Ascending aorta (tissue), 2 donors: ENCODE measurements at places on chromosomes 4 and X.

DNA sequence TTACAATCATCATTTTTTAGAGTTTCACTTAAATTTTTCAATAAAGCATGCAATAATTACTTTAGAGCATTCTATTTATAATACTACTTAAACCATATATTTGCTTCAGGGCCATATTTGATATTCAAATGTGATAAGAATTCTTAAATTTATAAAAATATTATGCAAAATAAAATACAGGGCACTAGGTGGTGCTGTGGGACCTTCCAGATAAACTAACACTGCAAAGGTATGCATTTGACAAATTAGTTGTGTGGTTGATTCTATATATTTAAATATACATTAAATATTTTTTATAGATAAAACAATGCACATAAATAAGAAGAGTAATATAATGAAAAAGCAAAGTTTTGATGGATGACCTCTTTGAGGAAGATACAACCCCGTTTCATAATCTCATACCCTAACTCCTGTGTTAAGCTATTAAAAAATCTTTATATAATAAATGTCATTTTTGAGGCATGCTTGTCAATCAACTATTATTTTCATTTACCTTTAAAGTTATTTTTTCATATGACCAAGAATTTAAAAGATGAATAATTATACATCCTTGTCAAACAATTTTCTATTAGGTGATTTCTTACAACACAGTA is 128.4 kb downstream of the REELD1 start:
- no peaks in the 10 kb centered on the region for H3K27me3 ChIP-seq
- DNase-seq: no peak
- H3K4me1 ChIP-seq: no peaks in the 10 kb centered on the region
- H3K36me3 ChIP-seq: no peaks in the 10 kb centered on the region

GRCh38 chr4:61590881-61591280 is 390.8 kb downstream of the ADGRL3 start:
- no peaks in the 10 kb centered on the region for H3K4me1 ChIP-seq
- no peak overlapping the region for H3K27ac ChIP-seq
- H3K4me3 ChIP-seq: no peak overlapping the region
- H3K36me3 ChIP-seq: no peaks in the 10 kb centered on the region

- H3K4me3 ChIP-seq: no peak overlapping the region
- H3K4me1 ChIP-seq: no peaks in the 10 kb centered on the region
- H3K27ac ChIP-seq: no peak overlapping the region
Observed at GRCh38 chrX:72025236-72025770, 106.4 kb downstream of the RTL5 start.

DNA sequence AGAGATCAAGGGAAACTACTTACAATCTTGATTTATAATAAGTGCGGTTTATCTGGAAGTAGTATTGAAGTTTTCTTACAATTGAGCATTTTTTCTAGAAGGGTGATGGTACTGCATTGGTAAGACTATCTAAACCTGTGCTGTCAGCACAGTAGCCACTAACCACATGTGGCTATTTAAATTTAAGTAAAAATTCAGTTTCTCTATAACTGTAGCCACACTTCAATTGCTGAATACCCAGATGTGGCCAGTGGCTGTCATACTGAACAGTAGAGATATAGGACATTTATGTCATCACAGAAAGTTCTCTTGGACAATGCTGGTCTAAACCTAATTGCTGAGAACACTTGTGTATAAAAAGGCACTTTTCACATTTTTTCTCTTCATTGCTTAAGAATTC is 222.7 kb downstream of the CBR4 start:
- H3K4me1 ChIP-seq: peaks cover 2% of the 10 kb centered on the region
- DNase-seq: no peak
- no peaks in the 10 kb centered on the region for H3K36me3 ChIP-seq
- H3K4me3 ChIP-seq: no peak overlapping the region

- no peaks in the 10 kb centered on the region for H3K4me1 ChIP-seq
Observed at GRCh38 chr4:78766650-78767049, 9.5 kb upstream of the BMP2K start.

DNA sequence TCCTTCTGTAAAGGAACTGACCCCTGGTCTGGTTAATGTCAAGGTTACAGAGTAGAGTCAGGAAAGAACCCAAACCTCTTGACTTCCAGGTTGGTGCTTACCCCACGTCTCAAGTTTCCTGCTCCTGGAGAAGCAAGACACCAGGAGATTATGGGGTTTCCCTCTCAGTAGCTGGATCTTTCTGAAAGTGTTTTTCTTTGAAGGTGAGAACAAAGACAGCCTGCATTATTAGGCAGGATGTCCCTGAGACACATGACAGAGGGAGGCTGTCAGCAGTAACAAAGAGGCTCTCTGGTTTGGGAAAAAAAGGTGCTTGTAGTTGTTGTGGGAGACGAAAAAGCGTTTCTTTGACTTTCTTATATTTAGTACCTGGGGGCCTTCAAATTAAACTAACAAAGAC is 44.7 kb upstream of the IGFBP7 start:
- no peak overlapping the region for H3K27ac ChIP-seq
- H3K4me1 ChIP-seq: no peaks in the 10 kb centered on the region
- no peak overlapping the region for H3K4me3 ChIP-seq
- no peaks in the 10 kb centered on the region for H3K27me3 ChIP-seq
- DNase-seq: no peak

GRCh38 chr4:6953751-6954380 is 44.2 kb downstream of the TBC1D14 start:
- H3K4me3 ChIP-seq: peak overlapping the region; percentile 15
- no peaks in the 10 kb centered on the region for H3K36me3 ChIP-seq
- H3K27me3 ChIP-seq: no peaks in the 10 kb centered on the region
- DNase-seq: no peak

DNA sequence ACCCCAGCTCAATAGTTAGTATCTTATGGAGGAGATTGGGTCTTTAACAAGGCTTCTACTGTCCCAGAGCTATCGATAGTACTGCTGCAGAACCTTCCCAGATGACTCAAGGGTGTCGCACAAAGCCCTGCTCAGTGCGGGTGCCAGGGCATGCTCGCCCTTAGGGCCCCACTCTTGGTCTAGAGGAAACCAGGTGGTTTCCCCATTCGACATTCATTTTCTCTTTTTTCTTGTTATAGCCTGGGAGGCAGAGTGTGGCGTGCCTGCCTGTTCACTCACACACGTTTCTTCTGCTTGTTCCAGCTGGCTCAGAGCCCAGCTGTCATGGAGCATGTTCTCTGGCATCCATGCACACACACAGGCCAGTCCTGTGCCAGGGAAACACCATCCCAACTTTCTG is 144.5 kb downstream of the SMIM20 start:
- H3K4me1 ChIP-seq: peaks cover 4% of the 10 kb centered on the region
- no peak overlapping the region for H3K27ac ChIP-seq
- DNase-seq: peak; percentile 66
- no peaks in the 10 kb centered on the region for H3K36me3 ChIP-seq
- H3K4me3 ChIP-seq: no peak overlapping the region

DNA sequence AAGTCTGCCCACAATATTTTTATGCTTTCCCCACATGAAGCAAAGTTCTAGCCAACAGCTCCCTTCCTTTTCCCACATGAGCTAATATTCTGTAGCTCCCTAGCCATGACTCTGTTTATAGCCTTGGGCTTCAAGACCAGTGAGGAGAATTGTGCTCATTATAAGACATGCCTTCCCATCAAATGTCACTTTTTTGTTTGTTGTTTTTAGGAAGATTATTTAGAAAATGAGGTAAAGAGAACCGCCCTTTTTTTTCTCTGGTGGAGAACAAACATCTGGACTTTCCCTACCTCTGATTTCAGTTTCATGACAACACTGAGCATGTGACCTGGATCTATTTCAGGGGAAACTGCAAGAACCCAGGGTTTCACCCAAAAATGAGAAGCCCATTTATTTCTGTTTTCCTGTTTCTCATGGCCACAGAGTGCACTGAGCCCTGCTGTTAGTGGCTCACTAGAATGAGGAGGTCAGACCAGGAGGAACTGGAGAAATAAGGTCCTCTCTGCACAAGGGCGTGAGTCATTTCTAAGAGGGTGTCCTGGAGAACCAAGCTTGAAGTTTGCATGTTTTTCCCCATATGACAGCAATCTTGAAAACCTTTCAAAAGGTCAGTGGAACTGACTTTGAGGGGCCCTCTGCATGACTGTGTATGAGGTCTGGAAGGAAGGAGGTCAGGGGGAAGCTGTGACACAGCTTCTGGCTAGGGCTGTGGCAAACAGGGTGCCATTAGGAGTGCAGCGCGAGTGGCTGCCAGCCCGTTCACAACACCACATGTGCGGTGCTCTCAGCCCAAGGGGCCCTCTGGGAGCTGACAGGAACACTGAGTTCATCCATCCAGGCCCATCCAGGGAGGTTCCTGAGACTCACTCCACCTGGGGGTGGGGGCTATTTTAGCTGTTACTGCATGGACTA is 55.2 kb downstream of the CHST7 start:
- DNase-seq: no peak
- no peaks in the 10 kb centered on the region for H3K4me1 ChIP-seq
- H3K27ac ChIP-seq: no peak overlapping the region
- H3K36me3 ChIP-seq: no peaks in the 10 kb centered on the region
- H3K4me3 ChIP-seq: no peak overlapping the region

DNA sequence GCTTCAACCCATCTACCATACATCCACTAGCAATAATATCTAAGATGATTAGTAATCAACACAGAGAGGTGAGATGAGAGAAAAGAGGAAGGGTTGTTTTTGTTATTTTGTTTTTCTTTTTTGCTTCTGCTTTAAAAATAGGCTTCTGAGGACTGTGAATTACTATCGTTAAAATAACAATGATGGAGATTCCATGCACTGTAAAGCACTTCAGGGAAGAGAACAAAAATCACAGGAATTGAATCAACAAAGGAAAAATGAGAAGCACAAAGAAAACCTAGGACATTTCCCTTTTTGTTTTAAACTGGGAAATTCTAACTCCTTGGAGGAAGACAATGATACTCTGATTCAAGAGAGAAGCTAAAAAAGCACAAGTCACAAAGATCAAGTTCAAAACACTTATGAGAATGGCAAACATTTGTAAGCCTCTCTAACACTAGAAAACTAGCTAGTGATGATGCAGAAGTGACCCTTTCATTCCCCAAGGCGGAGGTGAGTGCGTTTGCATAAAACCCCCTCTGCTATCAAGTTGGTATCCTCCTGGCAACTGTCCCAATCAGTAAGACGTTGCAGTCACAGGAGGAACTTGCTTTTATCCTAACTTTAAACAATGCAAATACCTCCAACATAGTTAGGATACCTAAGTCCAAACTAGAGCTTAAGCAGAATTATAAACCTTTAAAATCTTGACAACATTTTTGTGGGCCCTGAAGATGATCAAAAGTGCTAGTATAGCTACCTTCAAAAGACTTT is 308.5 kb downstream of the CAMK2D start:
- no peak overlapping the region for H3K4me3 ChIP-seq
- H3K4me1 ChIP-seq: peaks cover 19% of the 10 kb centered on the region
- H3K36me3 ChIP-seq: peaks cover 13% of the 10 kb centered on the region
- peak overlapping the region; percentile 51 for H3K27ac ChIP-seq
- H3K27me3 ChIP-seq: no peaks in the 10 kb centered on the region
- no peak for DNase-seq

DNA sequence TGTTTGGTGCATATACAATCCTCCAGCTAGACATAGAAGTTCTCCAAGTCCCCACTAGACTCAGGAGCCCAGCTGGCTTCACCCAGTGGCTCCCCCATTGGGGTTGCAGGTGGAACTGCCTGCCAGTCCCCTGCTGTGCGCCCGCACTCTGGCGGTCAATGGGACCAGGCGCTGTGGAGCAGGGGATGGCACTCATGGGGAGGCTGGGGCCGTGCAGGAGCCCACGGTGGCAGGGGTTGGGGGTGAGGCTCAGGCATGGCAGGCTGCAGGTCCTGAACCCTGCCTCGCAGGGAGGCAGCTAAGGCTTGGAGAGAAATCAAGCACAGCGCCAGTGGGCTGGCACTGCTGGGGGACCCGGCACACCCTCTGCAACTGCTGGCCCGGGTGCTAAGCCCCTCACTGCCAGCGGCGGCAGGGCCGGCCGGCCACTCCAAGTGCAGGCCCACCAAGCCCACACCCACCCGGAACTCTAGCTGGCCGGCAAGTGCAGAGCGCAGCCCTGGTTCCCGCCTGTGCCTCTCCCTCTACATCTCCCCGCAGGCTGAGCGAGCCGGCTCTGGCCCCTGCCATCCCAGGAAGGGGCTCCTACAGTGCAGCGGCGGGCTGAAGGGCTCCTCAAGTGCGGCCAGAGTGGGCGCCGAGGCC is 12.7 kb upstream of the TMPRSS11D start:
- H3K27me3 ChIP-seq: no peaks in the 10 kb centered on the region
- DNase-seq: no peak
- no peak overlapping the region for H3K27ac ChIP-seq
- no peak overlapping the region for H3K4me3 ChIP-seq
- H3K36me3 ChIP-seq: no peaks in the 10 kb centered on the region
- H3K4me1 ChIP-seq: no peaks in the 10 kb centered on the region

GRCh38 chr4:7328913-7329638 is 105.7 kb downstream of the PSAPL1 start:
- H3K36me3 ChIP-seq: no peaks in the 10 kb centered on the region
- H3K4me1 ChIP-seq: no peaks in the 10 kb centered on the region
- no peak overlapping the region for H3K27ac ChIP-seq
- H3K27me3 ChIP-seq: no peaks in the 10 kb centered on the region

DNA sequence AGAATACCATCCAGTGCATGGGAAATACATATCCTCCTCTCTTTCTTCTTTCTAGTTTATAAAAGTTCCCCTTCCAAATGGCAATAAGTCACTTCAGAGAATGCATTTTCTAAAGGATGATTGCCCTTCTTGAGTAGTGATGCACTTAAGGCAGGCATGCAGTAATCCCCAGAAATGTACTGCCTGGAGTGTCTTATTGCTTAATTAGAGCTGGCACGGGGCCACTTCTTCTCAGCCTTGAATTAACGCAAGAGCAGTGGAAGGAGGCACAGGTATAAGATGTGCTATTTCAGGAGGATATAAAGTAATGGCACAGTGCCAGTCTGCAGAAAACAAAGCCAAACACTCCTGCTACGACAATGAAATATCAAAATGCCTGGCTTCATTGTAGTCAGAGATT is 371.4 kb upstream of the FAM241A start:
- H3K4me1 ChIP-seq: no peaks in the 10 kb centered on the region
- H3K27ac ChIP-seq: no peak overlapping the region
- H3K27me3 ChIP-seq: no peaks in the 10 kb centered on the region
- DNase-seq: no peak
- H3K4me3 ChIP-seq: no peak overlapping the region

DNA sequence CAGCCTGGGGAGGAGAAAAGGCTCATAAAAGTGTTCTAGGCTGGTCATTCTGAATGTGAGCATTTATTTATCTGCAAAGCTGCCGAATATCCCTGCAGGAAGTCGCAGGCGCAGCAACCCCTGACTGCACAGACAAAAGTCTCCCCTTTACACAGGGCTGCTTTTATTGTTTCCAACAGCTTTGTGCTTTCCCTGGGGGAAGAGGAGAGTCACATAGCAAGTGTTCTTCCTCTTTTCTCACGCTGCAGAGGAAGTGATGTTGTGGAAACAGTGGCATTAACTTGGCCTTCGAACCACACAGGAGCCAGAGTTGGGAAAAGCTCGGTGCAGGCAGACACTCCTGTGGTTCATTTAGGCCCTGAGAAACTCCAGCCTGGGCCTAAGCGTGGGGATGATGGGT is 81.5 kb upstream of the BCOR start:
- no peaks in the 10 kb centered on the region for H3K36me3 ChIP-seq
- H3K4me3 ChIP-seq: no peak overlapping the region
- H3K27ac ChIP-seq: no peak overlapping the region

GRCh38 chr4:55546756-55547465 is at the start of gene CLOCK:
Gene CLOCK (minus strand): TSS chr4:55546909. CDS start chr4:55482785, 64,124 bp downstream.
- H3K27ac ChIP-seq: peak within 1 kb of the TSS; percentile 97
- peak within 1 kb of the TSS; percentile 91 for H3K4me3 ChIP-seq
- peaks cover 18% of the 10 kb centered on the region for H3K4me1 ChIP-seq
- no peaks in the 10 kb centered on the region for H3K27me3 ChIP-seq
- DNase-seq: peak; percentile 39
